ENCODE measurements at places on chromosomes 3 and 15.
A peak's percentile ranks its signal among the peaks of the same experiment; 100 is the strongest.

GRCh38 chr3:38649500-38650247 is at the start of gene SCN5A:
SCN5A (minus strand) TSS chr3:38649687; CDS start chr3:38633307, 16,380 bp downstream.
- peak; percentile 22 for DNase-seq

DNA sequence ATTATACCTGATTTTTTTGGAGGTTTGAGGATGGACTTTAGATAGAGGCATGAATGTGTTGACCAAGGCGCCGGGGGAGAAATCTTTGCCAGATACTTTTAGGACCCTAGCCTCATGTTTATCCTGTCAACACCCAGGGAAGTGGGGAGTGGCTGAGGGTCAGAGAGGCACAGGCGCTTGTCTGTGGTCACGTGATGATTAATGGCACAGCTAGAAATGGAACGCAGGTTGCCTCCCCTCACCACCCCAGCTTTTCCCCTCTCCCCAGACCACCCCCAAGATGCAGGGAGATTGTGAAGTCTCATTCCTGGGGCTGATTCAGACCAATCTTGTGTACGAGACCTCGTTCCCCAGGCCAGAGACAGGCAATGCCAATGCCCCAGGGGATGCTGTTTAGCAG is 218.4 kb upstream of the LINGO1 start:
- no peak for DNase-seq

GRCh38 chr15:88681610-88682221 is 42.9 kb downstream of the ISG20 start:
- no peak for DNase-seq

DNA sequence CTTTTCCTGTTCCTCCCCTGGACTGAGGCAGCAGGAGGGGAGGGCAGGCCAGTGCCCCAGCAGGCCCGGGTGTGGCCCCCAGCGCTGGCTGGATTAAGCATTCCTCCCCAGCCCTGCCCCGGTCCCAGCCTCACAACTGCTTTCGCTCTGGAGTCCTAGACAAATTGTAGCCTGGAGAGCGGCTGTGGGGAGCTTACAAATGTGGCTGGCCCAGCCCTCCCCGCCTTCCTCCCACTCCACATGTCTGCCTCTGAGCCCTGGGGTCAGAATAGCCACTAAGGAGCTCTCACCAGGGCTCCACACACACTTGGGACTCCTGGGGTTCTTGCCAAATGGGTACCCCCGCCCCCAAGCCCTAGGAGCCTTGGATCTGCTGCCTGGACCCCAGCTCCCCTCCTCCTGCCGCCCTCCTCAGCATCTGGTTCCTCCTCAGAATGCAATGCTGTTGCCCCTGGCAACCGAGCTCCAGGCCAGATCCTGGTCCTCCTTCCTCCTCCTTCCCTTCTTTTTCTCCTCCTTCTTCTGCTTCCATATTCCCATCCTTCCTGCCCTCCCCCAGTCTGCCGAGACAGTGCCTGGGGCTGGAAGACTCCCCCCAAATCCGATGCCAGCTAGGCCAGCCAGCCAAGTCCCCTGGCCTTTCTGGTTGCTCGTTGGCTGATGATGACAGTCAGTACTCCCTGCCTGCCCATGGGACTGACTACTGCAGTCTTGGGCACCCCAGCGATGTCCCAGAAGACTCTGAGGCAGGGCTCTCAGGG is 91.1 kb downstream of the LINGO1 start:
- DNase-seq, result no peak

GRCh38 chr15:64698823-64699222 is 76.6 kb downstream of the RBPMS2 start:
- DNase-seq, result no peak

DNA sequence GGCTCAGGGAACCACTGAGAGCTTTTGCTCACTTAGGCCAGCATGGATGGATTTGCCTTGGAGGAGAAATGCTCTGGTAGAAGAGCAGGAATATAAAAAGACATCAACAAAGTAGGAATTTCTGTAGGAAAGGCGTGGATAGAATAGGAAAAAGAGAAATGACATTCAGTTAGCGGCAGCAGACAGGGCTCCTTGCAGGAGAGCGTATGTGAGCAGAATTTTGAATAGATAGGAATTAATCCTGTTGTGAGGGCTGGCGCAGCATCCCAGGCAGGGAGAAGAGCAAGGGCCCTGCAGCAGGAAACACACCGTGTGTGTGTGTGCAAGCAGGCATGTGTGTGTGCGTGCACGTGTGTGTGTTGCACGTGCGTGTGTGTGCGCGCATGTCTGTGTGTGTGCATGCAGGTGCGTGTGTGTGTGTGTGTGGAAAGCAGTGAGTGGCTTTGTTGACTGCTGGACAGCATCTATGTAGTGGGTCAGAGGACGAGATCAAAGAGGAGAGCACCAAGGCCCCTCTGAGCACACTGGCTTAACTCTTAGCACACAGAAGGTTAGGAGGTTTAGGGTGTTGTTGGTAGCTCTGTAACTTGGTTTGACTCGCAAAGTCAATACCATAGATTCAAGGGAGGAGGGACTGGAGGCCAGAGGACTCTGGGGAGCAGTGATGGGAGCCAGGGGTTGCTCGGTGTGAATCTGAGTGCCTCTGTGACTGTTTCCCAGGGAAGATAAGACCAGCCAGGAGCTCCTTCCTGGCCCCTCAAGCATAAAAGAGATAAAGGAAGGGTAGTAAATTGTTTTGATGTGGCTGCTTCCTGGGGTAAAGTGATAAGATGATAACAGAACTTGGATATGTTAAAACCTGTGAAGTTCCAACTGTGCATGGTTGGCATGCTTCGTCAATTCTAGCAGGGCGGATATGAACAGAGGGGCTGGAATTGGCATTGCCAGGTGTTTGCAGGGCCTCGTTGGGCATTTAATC is 639.5 kb downstream of the NR2F2 start:
- no peak for DNase-seq

DNA sequence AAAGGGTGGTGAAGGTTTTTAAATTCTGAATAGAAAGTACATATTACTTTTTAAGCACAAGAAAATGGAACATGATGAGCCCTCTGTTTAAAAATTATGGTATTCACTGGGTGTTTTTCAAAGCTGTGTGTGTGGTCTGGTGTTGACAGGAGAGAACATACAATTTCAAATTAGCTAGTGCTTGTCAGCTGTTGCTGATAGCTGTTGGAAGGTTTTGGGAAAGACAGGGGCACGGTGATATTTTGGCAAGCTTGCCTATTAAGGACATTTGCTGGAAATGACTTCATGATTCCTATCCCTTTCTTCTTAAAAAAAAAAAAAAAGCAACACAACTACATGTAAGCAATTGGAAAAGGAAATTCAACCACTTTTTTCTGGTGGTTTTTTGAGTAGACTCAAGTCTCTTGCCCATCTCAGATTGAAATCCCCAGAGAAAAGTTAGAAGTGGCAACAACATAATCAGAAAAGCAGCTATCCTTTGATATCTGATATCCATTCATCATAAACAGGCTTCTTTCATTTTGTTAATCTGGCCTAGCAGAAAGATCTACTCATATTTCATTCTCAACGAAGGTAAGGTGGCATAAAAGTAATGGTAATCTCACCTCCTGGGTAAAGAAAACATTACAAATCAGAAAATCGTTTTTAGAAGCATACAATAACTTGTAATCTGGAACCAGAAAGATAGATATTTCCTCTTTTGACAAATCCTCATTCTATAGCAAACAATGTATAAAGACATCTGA is 130.0 kb downstream of the RBMS3 start:
- DNase-seq, result no peak

- no peak for DNase-seq
These were observed 80.0 kb downstream of the USP13 start for GRCh38 chr3:179732661-179733348.

DNA sequence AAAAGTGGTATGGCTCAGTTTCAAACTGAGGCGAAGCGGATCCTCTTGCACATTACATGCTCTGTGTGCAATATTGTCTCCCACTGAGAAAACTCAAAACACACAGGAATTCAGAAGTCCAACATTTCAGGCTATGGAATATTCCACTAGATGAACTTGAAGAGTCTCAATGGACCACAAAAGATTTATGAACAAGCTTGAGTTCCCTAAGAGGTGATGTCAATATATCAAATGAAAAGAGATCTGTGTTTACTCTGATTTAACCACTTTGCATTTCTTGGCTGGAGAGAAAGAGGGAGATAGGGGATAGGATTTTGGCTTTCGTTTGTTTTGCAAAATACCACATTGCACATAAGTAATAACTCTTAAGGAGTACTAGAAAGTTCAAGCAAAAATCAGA is 20.3 kb downstream of the PDZRN3 start:
- no peak for DNase-seq

GRCh38 chr3:49421890-49422378 is 339 bp downstream of the AMT start:
- no peak for DNase-seq

DNA sequence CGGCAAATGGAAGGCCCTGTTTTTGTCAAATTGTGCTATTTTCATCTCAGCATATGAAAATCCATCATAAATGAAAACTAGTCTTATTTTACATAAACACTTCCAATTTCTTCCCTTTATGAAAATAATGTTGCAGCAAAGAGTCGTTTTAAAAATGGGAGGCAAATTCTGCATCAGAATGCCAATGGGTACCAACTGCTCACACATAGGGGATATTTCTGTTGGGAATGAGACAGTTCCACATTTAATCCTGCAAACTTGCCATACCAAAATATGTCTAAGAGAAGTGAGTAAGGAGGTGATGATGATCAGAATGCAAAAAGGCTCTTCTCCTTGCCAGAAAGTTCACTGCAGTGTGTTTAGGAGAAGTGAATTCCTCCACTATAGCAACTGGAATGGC is 391.7 kb downstream of the CACNA2D3 start:
- no peak for DNase-seq

Data from stimulated activated CD8-positive, alpha-beta memory T cell treated with anti-CD3 and anti-CD28 coated beads, Interleukin-7, amount 100 ng/mL, for 48 hours (primary cell).